ENCODE measurements at places on chromosomes 7 and 10. TPM values are rescaled to one million over a fixed set of nuclear protein-coding genes. Genes with fewer than 3 reads are reported as not detected.

DNA sequence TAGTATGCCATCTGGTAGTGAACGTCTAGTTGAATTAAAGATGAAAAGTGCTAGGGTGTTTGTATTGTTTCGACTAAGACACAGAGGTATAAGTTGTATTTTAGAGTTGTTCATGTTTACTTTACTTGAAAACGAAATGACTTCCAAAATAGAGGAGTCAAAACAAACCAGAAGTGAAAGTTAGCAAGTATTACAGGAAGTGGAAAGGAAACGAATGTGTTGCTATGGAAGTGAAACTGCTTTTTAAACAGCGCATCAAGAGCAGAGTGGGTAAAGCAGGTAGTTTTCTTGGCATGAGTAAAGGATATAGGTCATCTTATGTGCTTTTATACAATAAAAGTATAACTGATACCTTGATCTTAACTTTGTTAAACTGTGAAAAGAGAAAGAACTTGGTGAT, 20.0 kb upstream of the GALNTL5 start:
- DNase-seq: no peak

DNA sequence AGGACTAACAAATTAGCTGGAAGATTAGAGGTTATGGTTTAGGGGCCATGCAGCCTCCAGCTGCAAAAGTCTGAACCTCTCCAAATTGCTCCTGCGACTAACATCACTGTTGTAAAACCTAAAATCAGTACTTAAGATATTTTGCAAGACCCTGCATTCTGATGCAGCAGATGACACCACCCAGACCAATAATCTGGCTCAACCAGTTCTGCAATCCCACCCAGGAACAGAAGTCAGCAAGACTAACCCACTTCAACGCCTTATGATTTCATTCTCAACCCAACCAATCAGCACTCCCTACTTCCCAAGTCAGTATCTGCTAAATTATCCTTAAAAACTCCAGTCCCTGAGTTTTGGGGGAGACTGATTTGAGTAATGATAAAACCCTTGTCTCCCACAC, 250.8 kb upstream of the MBL2 start:
- no peak for DNase-seq

DNA sequence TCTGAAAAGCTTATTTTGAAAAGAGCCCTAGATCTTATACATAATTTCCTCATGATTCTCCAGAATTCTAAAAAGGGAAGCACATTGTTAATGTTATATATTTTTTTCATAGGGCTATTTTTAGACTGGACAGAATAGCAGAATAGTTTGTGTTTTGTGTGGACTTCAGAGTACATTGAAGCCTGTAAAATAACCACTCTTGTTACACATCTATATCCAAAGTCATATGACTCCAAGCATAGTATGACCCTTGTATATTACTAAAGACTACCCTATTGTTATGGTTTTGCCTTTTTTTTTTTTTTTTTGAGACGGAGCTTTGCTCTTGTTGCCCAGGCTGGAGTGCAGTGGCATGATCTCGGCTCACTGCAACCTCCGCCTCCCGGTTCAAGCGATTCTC, 26.1 kb upstream of the FIS1 start:
- DNase-seq: no peak

DNA sequence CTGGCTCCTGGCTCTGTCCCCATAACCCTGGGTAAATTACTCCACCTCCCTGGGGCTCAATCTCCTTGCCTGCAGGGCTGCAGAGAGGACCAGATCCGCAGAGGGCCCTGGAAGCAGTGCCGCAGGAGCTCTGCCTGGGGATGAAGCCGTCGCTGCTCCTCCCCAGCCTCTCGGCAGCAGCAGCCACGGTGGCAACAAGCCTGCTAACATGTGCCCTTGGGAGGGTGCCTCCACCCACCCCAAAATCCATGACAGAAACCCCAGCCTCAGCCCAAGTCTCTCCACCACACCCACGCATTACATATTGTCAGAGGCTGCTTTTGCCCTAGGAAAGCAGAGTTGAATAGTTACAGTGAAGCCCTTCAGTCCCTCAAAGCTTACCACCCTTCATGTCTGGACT, 486.4 kb upstream of the FOXK1 start:
- no peak for DNase-seq

Gene OPALIN
- not detected for total RNA-seq

Gene EPHA1
- 1.2 TPM for total RNA-seq

GRCh38 chr10:51792678-51793077, 93.3 kb upstream of the CSTF2T start:
- DNase-seq: no peak

GRCh38 chr10:87916515-87916914, 53.1 kb downstream of the PTEN start:
- no peak for DNase-seq

DNA sequence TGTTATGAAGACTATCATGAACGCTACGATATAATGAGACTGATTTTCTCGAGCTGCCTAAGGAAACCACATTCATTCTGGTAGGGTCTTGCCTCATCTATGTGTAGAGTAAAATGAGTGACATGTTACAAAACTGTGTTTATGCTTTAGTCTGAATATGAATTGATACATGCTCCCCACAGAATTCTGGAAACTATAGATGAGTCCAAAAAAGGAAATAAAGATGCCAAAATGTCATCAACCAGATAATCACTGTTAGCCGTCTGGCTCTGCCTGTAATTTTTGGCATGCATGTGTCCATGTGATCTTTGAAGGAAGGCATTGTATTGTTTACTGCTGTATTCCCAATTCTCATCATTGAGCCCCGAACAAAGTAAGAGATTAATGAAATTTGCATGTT, 42.6 kb upstream of the GPR37 start:
- DNase-seq: no peak

Gene SPRN
- not detected for total RNA-seq

DNA sequence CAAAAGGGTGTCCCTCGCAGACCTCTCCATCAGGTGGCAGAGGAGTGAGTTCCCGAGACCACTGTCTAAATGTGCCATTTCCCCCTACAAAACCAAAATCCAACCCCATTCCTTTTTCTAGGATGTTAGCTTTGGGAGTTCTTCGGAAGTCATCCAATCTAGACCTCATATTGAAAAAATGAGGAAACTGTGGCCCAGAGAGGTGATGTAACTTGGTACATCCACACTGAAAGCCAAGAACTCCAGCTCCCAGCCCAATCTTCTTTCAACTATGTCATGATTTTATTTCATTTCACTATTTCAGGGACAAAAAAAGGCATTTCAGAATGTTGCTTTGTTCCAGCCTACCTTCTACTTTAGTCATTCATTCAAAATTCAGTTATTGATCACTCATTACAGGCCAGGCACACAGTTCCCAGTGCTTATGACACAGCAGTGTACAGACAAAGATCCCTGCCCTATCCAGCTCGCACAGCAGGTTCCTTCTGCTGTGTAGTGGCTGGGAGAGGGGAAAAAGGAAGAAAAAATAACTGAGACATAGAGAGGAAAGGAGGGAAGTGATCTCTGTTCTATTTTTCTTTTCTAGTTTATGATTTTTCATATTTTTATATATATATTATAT, 35.8 kb downstream of the SCRN1 start:
- DNase-seq: no peak

- DNase-seq: no peak
Observed at GRCh38 chr7:141221007-141221612, 147.2 kb downstream of the TMEM178B start.

DNA sequence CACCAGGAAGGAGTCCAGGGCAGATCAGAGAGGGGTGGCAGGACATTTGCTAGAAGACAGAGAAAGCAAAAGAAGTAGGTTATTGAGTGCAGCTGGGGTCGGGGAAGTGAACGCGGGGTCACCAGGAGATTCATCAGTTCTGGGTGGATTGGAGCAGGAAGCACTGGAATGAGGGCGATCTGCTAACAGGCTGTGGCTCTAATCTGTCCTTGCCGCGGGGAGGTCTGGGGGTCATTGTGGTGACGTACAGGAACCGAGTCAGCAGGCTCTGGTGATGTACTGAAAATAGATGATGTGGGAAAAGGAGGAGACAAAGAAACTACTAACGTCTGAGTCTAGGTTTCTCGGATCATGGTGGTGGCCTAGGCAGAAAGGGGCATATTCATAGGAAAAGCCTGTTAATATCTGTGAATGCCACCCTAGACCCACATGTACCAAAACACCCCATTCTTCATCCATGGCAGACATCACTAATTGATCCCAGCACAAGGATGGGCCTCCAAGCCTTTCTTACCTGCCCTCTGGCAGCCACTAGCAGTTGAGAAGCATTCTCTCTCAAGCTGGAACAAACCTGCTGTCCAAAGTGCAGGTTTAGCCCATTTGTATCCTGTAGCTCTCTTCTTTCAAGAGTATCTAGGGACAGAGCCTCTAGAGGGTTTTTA, 134.5 kb downstream of the C10orf105 start:
- no peak for DNase-seq

DNA sequence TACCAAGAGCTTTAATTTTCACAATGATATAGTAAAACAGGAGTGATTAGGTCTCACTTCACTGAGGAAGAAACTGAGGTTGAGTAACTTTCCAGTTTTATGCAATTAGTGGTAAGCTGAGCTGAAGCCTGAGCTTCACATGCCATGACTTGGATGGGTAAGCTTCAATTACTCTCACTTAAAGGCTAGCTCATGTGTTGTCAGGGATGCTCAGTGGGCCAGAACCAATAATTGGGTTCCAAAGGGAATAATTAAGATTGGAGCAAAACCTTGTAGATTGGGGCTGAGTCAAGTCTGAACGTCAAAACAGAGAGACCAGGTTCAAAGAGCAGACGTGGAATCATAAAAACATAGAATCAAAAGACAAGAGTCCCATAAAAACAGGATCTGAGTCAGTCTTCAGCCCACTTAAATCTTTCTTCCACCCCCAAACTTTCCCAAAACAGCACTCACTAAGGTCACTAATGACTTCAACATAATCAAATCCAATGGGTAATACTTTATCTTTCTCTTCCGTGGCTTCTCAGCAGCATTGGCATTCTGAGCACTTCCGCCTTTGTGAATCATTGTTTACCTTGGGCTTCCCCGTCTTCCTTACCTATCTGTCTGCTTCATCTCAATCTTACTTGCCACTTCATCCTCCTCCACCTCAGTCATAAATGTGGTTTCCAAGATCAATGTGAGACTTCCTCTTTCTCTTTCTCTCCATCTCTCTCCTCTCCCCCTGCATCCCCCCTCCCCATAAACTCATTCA, 23.0 kb upstream of the EGFR start:
- peak; percentile 20 for DNase-seq

DNA sequence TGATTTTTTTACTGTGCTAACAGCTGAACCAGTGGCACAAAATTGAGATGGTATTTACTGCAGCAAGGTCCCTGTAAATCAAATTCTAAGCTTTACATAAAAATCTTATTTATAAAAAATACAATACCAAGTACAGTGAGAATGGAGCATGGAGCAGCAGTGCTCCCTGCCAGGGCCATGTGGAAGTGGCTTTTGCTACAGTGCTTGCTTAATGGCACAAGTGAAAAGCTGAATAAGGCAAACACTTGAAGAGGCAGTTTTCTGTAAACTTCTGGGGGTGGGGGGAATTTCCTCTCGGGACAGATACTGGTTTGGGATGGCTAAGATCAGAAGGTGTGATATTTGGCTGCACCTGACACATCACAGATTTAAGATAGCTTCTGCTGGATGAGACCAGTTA, 27.5 kb downstream of the AP3M1 start:
- no peak for DNase-seq

GRCh38 chr7:91596287-91596686, 284.2 kb downstream of the MTERF1 start:
- no peak for DNase-seq

Data from activated CD4-positive, alpha-beta memory T cell treated with anti-CD3 and anti-CD28 coated beads, Interleukin-2, amount 10 ng/mL, durations not matched to agents 7 days and 5 days (primary cell).